ENCODE measurements at places on chromosomes 7 and 10.

GRCh38 chr7:95781961-95782586 lies 9.7 kb downstream of the DYNC1I1 start:
- no peak for DNase-seq

DNA sequence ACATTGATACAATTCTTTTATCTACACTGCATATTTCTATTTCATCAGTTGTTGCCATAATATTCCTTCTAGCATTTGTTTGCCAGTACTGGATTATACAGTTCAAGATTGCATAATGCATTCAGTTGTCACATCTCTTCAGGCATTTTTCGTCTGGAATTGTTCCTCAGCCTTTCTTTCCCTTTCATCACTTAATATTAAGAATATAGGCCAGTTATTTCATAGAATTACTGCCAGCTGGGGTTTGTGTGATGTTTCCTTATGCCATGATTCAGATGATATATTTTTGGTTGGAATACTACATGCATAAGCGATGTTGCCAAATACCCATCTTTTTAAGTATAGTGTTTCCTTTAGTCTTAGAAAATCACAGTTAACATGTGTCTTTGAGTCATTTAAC lies 20.8 kb downstream of the KIFBP start:
- no peak for DNase-seq

GRCh38 chr7:28301148-28301641 lies 111.1 kb upstream of the CREB5 start:
- DNase-seq = no peak

DNA sequence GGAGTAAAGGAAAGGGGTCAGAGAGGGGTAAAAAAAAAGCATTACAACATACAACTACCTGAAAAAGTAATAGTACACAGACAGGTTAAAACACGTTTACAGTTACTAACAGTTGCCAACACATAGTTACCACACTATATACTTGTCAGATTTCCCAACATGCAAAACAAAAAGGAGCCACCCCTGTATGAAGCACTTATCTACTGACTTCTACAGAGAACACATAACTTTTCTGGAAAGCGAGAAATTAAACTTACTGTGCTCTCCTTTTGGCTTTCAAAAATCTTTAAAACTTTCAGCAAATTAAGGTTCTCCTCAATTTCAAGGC lies 2.1 kb downstream of the ABI1 start:
- no peak for DNase-seq

DNA sequence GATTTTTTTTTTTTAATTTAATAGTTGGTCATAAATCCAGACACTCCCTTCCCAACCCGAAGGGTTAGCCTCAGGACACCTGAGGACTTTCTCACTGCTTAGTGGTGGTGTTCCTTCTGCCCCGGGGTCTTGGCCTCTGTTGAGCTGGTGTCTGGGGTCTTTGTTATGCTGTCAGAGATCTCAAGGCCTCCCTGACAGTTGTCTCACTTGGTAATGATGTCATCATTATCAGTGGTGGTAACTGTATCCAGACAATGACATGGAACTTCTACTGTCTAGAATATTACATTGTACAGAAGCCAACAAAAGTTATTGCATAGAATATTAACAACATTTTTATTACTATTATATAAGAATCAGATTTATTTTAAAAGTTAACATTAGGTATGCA lies 32.9 kb downstream of the PPP2R2D start:
- DNase-seq = no peak

DNA sequence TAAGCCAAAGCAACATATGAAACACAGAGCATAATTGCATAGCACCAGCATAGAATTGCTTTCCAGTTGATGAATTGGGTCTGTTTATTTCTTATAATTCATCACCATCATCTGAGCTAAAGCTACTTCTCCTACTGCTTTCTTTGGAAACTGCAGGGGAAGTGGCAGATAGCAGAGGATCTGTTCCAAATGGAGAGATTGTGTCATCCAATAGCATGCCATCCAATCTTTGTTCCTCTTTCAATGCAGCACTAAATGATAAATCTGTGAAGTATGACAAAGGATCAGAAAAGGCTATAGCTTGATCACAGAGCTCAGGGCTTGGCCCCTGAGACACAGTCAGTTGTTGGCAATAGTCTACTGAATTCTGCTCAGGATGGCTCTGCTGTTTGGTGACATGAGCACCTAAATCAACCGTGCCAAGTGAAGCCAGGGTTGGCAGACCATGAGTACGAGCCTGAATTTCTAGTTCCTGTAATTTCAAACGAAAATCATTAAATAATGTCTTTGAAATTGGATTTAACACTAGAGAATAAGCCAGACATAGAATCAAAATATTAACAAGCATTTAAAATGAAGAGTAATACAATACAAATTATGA lies 90.0 kb downstream of the TFEC start:
- DNase-seq = no peak

Data from esophagus squamous epithelium (tissue), 5 donors.